GM23248 (cell line): ENCODE measurements at places on chromosomes 7 and 10. TPM values are rescaled to one million over a fixed set of nuclear protein-coding genes. Genes with fewer than 3 reads are reported as not detected.

DNA sequence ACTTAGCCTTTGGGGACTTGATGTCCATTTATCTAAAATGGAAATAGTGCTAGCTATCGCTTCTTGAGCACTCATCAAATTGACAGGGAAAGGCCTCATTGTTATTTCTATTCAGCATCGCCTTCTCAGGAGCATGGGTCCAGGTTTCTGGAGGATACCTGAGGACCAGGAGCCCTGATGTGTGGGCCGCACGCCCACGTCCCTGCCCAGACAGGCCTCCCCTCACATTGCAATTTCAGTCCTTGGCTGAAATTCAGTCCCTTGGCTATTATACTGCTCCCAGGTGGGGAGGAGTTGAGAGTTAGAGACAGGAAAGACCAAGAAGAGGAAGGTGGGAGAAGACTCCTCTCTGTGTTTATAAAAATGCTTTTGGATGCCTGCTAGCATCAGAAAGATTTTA lies 38.9 kb downstream of the GPRIN2 start:
- H3K27me3 ChIP-seq, result no peaks in the 10 kb centered on the region
- no peak for DNase-seq
- no peak overlapping the region for H3K4me3 ChIP-seq
- H3K36me3 ChIP-seq, result no peaks in the 10 kb centered on the region

DNA sequence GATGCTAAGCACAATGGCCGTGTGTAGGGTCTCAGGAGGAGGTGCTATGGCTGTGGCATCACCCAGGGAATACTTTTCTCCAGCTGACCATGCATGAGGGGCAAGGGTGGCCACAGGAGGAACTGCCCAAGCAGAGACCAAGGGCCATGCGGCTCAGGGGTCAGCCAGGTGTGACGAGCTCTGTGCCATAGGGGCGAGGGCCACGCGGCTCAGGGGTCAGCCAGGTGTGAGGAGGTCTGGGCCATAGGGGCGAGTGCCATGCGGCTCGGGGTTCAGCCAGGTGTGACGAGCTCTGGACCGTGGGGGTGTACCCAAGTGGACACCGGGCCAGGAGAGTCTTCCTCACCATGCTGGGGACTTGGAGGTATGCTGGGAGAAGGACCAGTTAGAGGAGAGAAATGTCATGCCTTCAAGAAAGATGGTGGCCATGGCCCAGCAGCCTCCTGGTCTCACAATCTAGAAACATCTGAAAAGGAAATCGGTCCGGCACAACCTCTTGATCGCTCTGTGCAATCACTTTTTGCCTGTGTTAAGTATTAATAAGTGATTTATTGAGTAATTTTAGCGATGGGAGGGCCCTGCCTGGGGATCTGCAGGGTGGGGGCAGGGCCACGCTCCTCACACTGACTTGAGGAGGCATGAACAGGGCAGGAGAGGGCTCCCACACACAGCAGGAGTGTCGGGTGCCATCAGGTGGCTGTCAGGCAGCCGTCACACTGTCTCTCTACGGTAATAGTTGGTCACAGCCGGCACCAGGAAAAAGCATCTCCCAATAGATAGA lies 265.0 kb downstream of the ADARB2 start:
- H3K4me1 ChIP-seq, result no peaks in the 10 kb centered on the region
- no peak overlapping the region for H3K27ac ChIP-seq
- DNase-seq, result no peak

DNA sequence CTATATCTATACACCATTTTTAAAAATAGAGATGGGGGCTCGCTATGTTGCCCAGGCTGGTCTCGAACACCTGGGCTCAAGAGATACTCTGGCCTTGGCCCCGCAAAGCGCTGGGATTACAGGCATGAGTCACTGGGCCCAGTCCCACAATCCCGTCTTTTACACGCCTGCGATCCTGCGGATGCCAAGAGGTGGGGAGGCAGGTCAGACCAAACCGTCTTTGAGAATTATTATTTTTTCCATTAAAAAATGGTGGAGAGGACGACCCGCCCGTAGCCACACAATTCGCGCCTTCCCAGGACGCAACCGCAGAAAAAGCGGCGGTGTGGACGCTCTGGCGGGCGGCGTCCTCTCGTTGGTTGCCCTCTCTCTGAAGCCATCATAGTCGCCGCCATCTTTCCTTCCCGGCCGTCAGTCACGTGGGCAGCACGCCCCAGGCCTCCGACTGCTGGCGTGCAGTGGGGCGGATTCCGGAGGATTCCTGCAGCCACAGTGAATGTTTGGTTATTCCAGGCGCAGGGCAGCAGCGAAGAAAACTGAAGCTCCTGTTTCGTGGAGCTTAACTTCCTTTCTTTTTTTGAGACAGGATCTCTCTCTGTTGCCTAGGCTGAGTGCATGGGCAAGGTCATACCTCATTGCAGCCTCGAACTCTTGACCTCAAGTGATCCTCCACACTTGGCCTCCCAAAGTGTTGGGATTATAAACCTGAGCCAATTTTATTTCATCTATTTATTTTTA lies 9.9 kb upstream of the EPHB4 start:
- H3K4me1 ChIP-seq, result no peaks in the 10 kb centered on the region
- no peaks in the 10 kb centered on the region for H3K27me3 ChIP-seq
- H3K27ac ChIP-seq, result peak overlapping the region; percentile 72
- peak; percentile 95 for DNase-seq

- H3K27me3 ChIP-seq, result no peaks in the 10 kb centered on the region
- no peak overlapping the region for H3K4me3 ChIP-seq
- H3K27ac ChIP-seq, result no peak overlapping the region
- no peaks in the 10 kb centered on the region; the same call in 1 of the 2 replicates for H3K4me1 ChIP-seq
- H3K36me3 ChIP-seq, result no peaks in the 10 kb centered on the region
Measured at GRCh38 chr10:18508587-18508986, 142.8 kb downstream of the NSUN6 start.

GRCh38 chr7:103299660-103300059 lies 2.4 kb downstream of the PMPCB start:
- no peak overlapping the region for H3K27ac ChIP-seq
- DNase-seq, result no peak
- peaks cover 35% of the 10 kb centered on the region for H3K36me3 ChIP-seq
- no peak overlapping the region for H3K4me3 ChIP-seq
- no peaks in the 10 kb centered on the region for H3K27me3 ChIP-seq

- H3K4me1 ChIP-seq, result no peaks in the 10 kb centered on the region
- peak overlapping the region; percentile 25; the same call in 1 of the 2 replicates for H3K4me3 ChIP-seq
- peaks cover 44% of the 10 kb centered on the region for H3K27me3 ChIP-seq
- no peak for DNase-seq
- H3K36me3 ChIP-seq, result no peaks in the 10 kb centered on the region
- H3K27ac ChIP-seq, result no peak overlapping the region
Measured at GRCh38 chr7:97732565-97733275, 834 bp downstream of the TAC1 start.

DNA sequence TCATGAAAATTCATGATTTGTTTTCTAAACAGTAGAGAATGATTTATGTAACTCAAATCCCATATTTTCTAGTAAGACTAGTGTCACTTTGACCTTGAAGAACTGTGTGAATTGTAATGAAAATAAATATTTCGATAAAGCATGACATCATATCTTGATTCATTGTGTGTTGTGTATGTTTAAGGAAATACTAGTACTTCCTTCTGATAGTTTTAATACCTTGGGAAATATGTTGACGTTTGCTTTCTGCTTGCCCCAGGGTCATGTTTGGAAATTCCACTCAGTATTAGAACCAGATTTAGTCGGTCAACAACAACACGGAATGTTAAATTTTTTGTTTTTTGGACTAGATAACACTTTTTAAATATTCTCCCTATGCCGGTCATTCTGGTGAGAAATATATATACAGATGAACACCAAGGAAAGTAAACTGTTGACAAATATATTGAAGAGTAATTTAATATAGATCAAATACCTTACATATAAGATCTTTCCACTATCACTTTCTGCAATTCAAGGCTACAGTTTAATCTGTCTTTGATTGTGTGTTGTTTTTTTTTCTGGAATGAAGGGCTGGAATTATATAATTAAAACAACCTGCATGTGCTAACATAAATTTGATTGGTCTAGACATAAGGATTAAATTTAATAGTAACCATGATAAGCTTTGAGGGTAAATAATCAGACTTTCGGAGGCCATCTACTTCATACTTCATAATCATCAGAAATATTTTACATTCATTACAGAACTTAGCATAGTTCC lies 126.2 kb downstream of the MDFIC start:
- DNase-seq, result peak; percentile 31
- peaks cover 7% of the 10 kb centered on the region; the same call in 1 of the 2 replicates for H3K4me1 ChIP-seq
- H3K4me3 ChIP-seq, result no peak overlapping the region
- H3K27me3 ChIP-seq, result no peaks in the 10 kb centered on the region
- H3K27ac ChIP-seq, result no peak overlapping the region
- H3K36me3 ChIP-seq, result no peaks in the 10 kb centered on the region

- DNase-seq, result peak; percentile 45
- H3K4me1 ChIP-seq, result no peaks in the 10 kb centered on the region
- no peaks in the 10 kb centered on the region for H3K27me3 ChIP-seq
- H3K4me3 ChIP-seq, result no peak overlapping the region
- H3K36me3 ChIP-seq, result no peaks in the 10 kb centered on the region
Measured at GRCh38 chr7:46210467-46210866, 289.4 kb upstream of the IGFBP3 start.

- peaks cover 10% of the 10 kb centered on the region; the same call in 1 of the 2 replicates for H3K36me3 ChIP-seq
- no peak for DNase-seq
- no peaks in the 10 kb centered on the region for H3K27me3 ChIP-seq
- H3K27ac ChIP-seq, result no peak overlapping the region
- H3K4me1 ChIP-seq, result peaks cover 9% of the 10 kb centered on the region; the same call in 1 of the 2 replicates
- H3K4me3 ChIP-seq, result no peak overlapping the region
Measured at GRCh38 chr10:16779384-16779915, 37.8 kb downstream of the RSU1 start.

GRCh38 chr10:133236401-133237240 lies 1.0 kb upstream of the VENTX start:
- no peaks in the 10 kb centered on the region for H3K36me3 ChIP-seq
- H3K27me3 ChIP-seq, result peaks cover 75% of the 10 kb centered on the region
- H3K4me1 ChIP-seq, result no peaks in the 10 kb centered on the region
- peak; percentile 29 for DNase-seq
- no peak overlapping the region for H3K27ac ChIP-seq

DNA sequence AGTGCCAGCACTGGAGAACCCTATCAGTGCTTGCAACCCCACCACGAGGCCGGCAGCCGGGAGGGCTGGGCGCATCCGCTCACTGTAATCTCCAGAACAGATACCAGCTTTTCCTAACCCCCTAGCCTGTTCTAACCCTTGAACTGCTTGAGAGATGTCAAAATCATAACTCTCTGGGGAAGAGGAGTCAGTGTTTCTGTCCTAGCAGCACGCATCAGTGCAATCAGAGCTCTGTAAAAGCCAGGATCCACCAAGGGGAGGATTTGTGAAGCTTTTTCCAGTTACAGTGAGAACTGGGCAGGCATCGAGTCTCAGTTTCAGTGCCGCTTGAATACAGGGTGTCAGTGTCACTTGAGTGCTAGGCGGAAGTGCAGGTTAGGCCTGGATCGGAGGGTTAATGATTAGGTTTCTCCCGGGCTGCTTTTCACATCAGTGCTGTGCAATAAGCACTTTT lies 104.5 kb upstream of the INSYN2A start:
- no peaks in the 10 kb centered on the region for H3K27me3 ChIP-seq
- no peak for DNase-seq
- H3K36me3 ChIP-seq, result no peaks in the 10 kb centered on the region
- no peak overlapping the region for H3K4me3 ChIP-seq
- no peaks in the 10 kb centered on the region for H3K4me1 ChIP-seq

GRCh38 chr7:104943502-104944343 lies 70.3 kb upstream of the KMT2E start:
- no peak for DNase-seq
- H3K4me1 ChIP-seq, result peaks cover 22% of the 10 kb centered on the region
- H3K36me3 ChIP-seq, result no peaks in the 10 kb centered on the region
- peak overlapping the region; percentile 99; the same call in 1 of the 2 replicates for H3K27ac ChIP-seq
- H3K27me3 ChIP-seq, result no peaks in the 10 kb centered on the region
- no peak overlapping the region for H3K4me3 ChIP-seq

DNA sequence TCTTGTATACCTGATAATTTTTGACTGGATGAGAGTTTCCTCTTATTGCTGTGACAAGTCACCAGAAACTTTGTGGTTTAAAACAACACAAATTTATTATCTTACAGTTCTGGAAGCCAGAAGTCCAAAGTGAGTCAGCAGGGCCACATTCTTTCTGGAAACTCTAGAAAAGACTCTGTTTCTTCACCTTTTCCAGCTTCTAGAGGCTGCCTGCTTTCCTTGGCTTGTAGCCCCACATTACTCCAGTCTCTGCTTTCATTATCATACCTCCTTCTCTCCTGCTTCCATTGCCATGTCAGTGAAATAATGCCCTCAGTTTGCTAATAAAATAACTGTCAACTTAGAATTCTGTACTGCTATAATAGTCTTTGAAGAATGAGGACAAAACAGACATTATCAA lies 65.3 kb downstream of the VCL start:
- no peaks in the 10 kb centered on the region for H3K27me3 ChIP-seq
- peaks cover 31% of the 10 kb centered on the region for H3K36me3 ChIP-seq
- no peak overlapping the region for H3K4me3 ChIP-seq
- H3K27ac ChIP-seq, result peak overlapping the region; percentile 3; the same call in 1 of the 2 replicates
- peaks cover 34% of the 10 kb centered on the region for H3K4me1 ChIP-seq

DNA sequence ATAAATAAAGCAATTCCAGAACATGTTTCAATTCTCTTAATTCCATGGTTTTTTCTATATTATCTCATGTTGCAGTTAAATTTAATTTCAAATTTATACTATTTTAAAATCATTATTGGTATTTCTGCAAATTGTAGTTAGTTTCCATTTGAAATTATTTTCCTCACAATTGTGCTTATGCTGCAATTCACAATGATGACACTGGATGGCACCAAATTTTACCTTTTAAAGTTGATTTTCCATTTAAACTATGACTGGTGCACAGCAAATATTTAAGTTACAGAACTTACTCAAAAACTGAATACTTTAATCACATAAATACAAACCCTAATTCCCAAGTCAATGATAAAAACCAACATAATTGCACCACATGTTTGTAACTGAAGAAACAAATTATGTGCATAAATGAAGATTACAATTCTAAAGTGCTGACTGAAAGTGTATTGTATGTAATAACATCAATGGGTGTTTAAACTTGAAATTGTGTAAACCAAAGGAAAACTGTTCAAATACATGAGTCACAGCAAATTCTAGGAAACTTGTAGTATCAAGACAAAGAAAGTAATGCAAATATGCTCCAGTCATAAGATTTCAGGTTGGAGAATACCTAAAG lies 75.3 kb upstream of the AASS start:
- H3K36me3 ChIP-seq, result no peaks in the 10 kb centered on the region
- H3K4me3 ChIP-seq, result no peak overlapping the region
- H3K4me1 ChIP-seq, result no peaks in the 10 kb centered on the region
- H3K27ac ChIP-seq, result no peak overlapping the region

- H3K27ac ChIP-seq, result no peak overlapping the region
- H3K4me1 ChIP-seq, result peaks cover 51% of the 10 kb centered on the region
- DNase-seq, result peak; percentile 53
Measured at GRCh38 chr10:116768786-116769185, 26.4 kb upstream of the HSPA12A start.

Gene PLXDC2
- 2.3 and 3.5 TPM in 2 replicates for total RNA-seq

Gene TUBAL3
- total RNA-seq, result not detected in 2 replicates

Gene EFCAB10
- not detected in 2 replicates for total RNA-seq

Gene ELMO1
- not detected in 2 replicates for total RNA-seq
